ENCODE measurements at places on chromosomes 1 and 21.

DNA sequence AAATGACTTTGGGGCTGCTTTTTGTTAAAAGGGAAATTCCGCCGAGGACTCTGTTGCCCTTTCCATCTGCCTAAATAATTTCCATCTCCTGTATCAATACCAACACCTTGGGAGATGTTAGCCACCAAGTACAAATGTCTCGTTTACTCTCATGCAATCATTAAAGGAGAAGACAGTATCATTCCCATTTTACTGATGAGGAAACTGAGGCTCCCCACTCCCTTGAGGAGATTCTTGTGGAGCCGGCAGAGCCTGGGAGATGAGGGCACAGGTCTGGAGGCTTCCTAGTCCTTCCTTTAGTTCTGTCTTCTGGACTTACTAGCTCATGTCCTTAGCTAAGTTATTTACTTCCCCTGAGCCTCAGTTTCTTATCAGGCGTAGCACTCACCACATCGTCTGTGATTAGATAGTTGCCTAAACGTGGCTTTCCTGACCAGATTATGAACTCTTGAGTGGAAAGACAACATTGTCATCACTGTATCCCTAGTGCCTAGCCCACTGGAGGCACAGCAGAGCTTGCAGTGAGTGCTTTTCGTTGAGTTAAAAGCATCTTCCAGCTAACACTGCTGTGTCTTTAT is 81.6 kb downstream of the ADSS2 start:
- no peak for DNase-seq

- DNase-seq, result no peak
These were observed 63.0 kb downstream of the MEGF6 start for GRCh38 chr1:3548156-3548893.

DNA sequence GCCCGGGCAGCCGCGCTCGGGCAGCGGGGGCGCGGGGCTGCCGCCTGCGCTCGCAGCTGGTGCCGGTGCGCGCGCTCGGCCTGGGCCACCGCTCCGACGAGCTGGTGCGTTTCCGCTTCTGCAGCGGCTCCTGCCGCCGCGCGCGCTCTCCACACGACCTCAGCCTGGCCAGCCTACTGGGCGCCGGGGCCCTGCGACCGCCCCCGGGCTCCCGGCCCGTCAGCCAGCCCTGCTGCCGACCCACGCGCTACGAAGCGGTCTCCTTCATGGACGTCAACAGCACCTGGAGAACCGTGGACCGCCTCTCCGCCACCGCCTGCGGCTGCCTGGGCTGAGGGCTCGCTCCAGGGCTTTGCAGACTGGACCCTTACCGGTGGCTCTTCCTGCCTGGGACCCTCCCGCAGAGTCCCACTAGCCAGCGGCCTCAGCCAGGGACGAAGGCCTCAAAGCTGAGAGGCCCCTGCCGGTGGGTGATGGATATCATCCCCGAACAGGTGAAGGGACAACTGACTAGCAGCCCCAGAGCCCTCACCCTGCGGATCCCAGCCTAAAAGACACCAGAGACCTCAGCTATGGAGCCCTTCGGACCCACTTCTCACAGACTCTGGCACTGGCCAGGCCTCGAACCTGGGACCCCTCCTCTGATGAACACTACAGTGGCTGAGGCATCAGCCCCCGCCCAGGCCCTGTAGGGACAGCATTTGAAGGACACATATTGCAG is 3.0 kb downstream of the ARTN start:
- no peak for DNase-seq

- DNase-seq, result no peak
These were observed 102.5 kb upstream of the RGS4 start for GRCh38 chr1:162966613-162967012.

Measured in non-pigmented ciliary epithelial cell (primary cell).